Esophagus (tissue), 2 donors: ENCODE measurements at places on chromosomes 2 and 18. TPM values are rescaled to one million over a fixed set of nuclear protein-coding genes. Genes with fewer than 3 reads are reported as not detected.

The TMEM178A gene
- 1.1 TPM for polyA plus RNA-seq

The SPATA3 gene
- not detected for polyA plus RNA-seq

The PAX3 gene
- polyA plus RNA-seq: not detected

The WDR7 gene
- polyA plus RNA-seq: 2.8 TPM

The TLX2 gene
- polyA plus RNA-seq: not detected

The FASTKD2 gene
- polyA plus RNA-seq: 7.3 TPM

The ERMN gene
- polyA plus RNA-seq: 0.10 TPM

The CENPA gene
- polyA plus RNA-seq: 3.6 TPM

The MERTK gene
- polyA plus RNA-seq: 2.9 TPM

The ACOXL gene
- not detected for polyA plus RNA-seq

The GKN2 gene
- polyA plus RNA-seq: 2.6 TPM

The CCDC121 gene
- polyA plus RNA-seq: 1.2 TPM

The ZNF892 gene
- 0.35 TPM for polyA plus RNA-seq

The FAM136A gene
- 25.1 TPM for polyA plus RNA-seq

The ZNF385B gene
- polyA plus RNA-seq: 0.22 TPM

The HTR2B gene
- polyA plus RNA-seq: 1.3 TPM

The ACKR3 gene
- polyA plus RNA-seq: 20.6 TPM

The UGT1A4 gene
- polyA plus RNA-seq: 2.5 TPM

The PTPRN gene
- 0.14 TPM for polyA plus RNA-seq

The AGXT gene
- polyA plus RNA-seq: not detected

The SCN9A gene
- polyA plus RNA-seq: 0.10 TPM

The RRM2 gene
- polyA plus RNA-seq: 14.8 TPM

The EFEMP1 gene
- polyA plus RNA-seq: 5.9 TPM

The GRB14 gene
- 1.1 TPM for polyA plus RNA-seq

The SIX3 gene
- polyA plus RNA-seq: not detected

The CNRIP1 gene
- polyA plus RNA-seq: 3.8 TPM

The GRHL1 gene
- 61.8 TPM for polyA plus RNA-seq
